ENCODE measurements at places on chromosomes 12 and 14.

GRCh38 chr14:38016497-38016896 lies 191.2 kb upstream of the SSTR1 start:
- DNase-seq, result no peak

DNA sequence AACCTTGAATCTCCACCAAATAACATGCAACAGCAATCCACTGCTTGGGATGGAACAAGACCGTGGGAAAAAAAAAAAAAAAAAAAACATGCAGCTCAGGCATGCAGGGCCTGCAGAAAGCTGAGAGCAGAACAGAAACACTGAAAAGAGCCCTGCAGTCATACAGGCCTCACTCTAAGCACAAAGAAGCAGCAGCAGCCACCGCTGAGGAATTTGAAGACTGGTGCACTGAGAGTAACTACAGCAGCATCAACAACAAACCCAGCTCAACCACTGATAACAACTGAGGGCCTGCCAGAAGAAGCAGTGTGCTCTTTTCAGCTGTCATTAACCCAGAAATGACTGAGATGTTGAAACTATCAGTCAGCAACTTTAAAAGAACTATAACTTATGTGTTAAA lies 354.7 kb upstream of the TMTC1 start:
- no peak for DNase-seq

DNA sequence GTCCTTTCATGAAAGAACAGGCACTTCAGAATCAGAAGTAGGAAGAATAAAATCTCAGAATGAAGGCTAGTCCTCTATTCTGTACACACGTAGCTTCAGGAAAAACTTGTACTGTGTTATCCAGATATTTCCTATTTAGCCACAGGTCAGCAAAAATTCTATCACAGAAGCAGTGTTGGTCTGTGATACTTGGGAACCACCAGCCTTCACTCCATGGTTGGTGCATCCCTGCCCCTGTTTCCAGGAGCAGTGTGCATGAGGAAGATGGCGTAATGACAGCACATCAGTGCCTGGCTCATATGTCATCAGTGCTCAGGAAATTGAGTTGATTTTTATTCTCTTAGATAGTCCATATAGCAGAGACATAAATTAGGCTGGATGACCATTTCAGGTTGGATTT lies 87.7 kb downstream of the SAMD4A start:
- DNase-seq, result no peak

DNA sequence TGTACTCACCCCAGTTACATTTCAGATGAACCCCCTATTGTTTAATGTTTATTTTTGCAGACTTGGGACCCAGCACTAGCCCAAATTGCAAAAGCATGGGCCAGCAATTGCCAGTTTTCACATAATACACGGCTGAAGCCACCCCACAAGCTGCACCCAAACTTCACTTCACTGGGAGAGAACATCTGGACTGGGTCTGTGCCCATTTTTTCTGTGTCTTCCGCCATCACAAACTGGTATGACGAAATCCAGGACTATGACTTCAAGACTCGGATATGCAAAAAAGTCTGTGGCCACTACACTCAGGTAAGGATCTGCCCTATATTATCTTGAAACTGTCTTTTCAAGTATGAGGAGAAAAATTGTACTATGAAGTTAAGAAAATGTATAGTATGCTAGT lies 1.2 kb downstream of the GLIPR1 start:
- no peak for DNase-seq

DNA sequence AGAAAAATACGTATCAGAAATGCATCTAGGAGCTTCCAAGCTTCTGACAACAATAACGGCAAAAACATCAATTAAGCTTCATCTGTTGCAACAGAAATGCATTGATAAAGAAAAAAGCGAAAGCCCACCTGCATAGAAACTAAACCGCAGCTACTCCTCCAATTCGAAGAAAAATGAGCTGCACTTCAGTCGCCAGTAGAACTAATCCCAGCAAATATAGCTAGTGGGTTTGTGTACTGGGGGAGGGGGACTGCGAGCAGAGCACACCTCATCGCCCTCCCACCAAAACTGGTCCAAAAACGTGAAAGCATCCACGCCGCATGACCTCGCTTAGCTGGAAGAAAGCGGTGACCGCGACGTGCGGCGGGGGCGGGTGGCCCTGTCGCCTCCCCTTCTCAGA lies 1.2 kb downstream of the SLC35F4 start:
- DNase-seq, result no peak

Data from NCI-H2081 treated with DMSO at 0.1 percent for 48 hours (cell line).